ENCODE measurements at places on chromosomes 5 and 9.

GRCh38 chr5:60514152-60514551 is 185.8 kb downstream of the DEPDC1B start:
- DNase-seq, result no peak

DNA sequence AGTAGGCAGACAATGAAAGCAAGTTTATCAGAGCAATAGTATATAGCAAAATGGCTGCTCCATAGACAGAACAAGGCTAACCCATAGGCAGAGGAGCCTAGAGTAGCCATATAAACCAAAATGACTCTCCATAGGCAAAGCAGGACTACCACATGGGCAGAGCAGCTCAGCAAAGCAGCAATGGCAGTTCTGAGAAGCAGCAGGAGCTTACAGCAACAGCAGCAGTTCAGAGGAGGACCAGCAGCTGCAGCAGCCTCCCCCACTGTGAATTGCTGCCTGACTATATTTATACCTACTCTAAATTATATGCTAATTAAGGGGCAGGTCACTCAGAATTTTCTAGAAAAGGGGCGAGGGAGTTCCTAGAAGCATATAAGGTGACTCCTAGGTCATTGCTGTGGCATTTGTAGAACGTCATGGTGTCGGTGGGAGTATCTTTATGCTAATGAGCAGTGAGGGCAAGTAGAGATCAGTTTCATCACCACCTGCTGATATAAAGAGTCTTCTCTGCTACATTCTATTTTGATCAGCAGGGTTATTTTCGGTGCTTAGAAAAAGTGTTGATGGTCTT is 1115.5 kb downstream of the DTWD2 start:
- no peak for DNase-seq

- DNase-seq, result no peak
These were observed 318.1 kb downstream of the PIK3R1 start for GRCh38 chr5:68533571-68534084.

DNA sequence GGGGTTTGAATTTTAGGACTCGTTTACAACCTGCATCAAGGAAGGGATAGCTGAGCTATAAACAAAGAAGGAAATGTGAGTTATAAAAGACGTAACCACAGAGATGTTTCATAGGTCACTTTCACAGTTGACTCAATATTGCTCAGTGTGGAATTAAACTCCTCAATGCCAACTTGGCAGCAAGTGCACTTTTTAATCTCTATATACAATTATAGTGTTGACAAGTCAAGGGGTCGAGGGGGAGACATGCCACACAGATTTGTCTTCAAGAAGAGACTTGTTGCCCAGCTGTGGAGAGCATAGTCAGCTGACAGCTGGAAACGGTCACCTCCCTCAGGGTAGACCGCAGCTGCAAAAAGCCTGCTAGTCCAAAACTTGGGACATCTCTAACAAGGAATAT is 163.4 kb upstream of the DMAC1 start:
- DNase-seq, result peak; percentile 19

GRCh38 chr5:179872055-179872827 is 13.6 kb upstream of the MRNIP start:
- no peak for DNase-seq

DNA sequence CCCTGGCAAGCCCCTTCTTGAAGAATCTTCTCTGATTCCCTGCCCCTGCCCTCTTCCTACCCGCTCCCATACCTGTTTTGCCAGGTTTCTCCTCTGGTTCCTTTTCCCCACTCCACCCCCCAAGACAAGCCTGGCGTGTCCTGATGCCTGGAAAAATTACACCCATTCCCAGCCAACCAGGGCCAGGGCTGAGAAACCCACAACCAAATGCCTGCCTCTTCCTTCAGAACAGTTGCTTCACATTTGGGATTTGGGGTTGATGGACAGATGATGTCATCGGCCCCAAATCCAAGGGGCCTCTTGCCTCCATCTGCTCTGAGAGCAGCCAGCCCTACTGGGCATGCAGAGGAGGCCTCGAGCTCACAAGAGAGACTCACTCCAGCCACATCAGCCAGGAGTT is 8.8 kb upstream of the NEK6 start:
- no peak for DNase-seq

- peak; percentile 89 for DNase-seq
These were observed 673.2 kb downstream of the CDH18 start for GRCh38 chr5:19314840-19315239.

GRCh38 chr5:168658394-168658793 is 79.2 kb upstream of the PANK3 start:
- peak; percentile 87 for DNase-seq

DNA sequence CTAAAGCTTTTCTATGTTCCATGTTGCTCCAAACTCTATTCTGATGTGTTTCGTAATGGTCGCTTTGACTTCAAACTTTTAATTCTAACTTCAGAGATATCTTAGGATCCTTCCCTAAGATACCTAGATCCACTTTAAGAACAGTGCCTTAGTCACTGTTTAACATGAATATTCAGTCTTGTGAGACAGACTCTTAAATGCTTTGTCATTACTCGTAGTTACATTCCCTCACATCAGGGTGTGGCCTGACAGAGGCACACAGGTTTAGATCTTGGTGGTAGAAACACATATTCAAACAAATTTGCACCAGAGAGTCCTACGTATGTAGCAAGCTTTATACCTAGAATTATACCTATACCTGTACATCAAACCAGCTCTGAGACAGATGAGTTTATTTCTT is 687.0 kb upstream of the C9orf72 start:
- peak; percentile 50 for DNase-seq

DNA sequence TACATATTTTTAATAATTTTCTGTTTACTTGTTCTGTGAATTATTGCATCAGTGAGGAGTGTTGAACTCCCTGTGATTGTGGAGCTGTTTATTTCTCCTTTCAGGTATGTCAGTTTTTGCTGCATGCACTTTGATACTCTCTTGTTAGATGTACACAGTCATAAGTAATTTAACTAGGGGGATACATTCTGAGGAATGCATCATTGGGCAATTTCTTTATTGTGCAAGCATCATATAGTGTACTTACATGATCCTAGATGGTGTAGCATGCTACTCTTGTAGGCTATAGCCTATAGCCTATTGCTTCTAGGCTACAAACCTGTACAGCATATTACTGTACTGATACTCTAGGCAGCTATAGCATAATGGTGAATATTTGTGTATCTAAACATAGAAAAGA is 9.5 kb downstream of the DENND4C start:
- DNase-seq, result peak; percentile 18

- no peak for DNase-seq
These were observed 162.6 kb downstream of the TRIM32 start for GRCh38 chr9:116849721-116850120.

GRCh38 chr5:138077064-138077696 is 6.7 kb upstream of the WNT8A start:
- peak; percentile 60 for DNase-seq

GRCh38 chr5:107011605-107012004 is 659.1 kb downstream of the EFNA5 start:
- no peak for DNase-seq

- DNase-seq, result peak; percentile 89
These were observed 1.5 kb upstream of the TTC39B start for GRCh38 chr9:15308511-15308910.

DNA sequence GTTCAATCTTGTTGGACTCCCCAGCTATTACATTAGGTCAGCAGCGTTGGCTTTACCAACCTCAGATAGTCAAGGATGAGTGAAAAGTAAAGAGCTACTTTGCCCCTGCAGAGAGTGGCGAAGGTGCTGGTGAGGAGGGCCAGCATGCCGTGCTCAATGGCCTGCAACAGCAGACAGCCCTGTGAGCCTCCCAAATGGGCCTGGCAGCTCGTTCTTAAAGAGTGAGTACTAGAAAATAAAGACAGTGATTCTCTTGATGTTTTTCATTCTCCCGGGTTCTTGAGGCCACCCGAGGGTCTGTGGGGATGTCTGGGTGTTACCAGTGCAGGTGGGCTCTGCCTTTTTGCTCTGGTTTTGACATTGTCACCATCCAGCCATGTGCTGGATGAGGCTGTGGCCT is 16.2 kb downstream of the GADD45G start:
- no peak for DNase-seq

DNA sequence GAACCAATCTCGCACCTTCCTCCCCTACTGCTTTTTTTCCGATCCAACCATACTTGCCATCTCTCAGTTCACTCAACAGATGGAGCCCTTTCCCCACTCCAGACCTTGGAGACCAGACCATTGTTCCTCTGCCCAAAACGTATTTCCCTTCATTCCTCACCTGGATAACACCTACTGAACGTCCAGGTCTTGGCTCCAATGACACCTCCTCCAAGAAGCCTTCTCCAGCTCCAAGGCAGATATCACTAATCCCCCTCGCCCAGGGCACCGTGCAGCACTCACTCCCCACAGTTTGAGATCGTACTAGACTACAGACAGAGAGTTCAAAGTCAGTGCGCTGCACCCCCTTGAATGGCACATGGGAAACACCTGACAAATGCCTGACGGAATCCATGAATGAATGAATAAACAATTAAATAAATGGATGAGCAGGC is 47.1 kb upstream of the AKNA start:
- peak; percentile 52 for DNase-seq

DNA sequence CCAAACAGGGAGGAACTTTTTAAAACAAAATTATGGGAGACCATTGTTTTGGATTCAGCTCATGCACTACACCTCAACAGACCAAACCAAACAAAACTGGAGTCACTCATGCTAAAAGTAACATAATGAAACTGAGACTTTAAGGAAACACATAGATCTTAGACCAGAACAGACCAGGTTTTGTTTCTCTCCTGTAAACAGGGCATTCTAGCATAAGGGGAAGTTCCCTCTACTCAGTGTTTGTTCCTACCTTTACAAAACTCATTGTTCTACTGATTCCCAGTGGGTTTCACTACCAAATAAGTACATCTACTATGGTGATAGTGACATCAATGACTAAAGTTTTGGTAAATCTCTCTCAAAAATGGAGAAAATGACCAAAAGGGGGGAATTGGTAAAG is 1103.6 kb upstream of the EDIL3 start:
- DNase-seq, result no peak

- DNase-seq, result no peak
These were observed 30.4 kb downstream of the PRELID2 start for GRCh38 chr5:145804701-145805100.

DNA sequence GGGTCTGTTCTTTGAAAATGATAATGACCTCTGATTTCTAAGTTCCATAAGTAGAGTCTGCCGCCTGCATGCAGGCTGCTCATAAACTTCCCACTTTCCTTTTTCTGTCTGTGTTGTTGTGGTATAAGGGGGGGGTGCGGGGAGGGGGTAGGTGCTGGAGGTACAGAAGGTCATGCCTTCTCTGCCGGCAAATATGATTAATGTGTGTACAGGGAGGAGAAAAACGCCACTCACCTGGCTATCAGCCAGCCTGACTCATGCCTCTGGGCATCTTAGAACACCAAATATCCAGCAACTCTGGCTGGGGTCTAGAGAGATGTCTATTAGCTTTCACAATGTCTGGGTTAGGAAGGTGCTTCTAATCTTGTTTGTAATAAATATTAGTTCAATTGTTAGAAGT is 128.3 kb downstream of the EFNA5 start:
- DNase-seq, result peak; percentile 97
